Renal pelvis (tissue), 12 donors: ENCODE measurements at places on chromosomes 6 and 20. TPM values are rescaled to one million over a fixed set of nuclear protein-coding genes. Genes with fewer than 3 reads are reported as not detected.

DNA sequence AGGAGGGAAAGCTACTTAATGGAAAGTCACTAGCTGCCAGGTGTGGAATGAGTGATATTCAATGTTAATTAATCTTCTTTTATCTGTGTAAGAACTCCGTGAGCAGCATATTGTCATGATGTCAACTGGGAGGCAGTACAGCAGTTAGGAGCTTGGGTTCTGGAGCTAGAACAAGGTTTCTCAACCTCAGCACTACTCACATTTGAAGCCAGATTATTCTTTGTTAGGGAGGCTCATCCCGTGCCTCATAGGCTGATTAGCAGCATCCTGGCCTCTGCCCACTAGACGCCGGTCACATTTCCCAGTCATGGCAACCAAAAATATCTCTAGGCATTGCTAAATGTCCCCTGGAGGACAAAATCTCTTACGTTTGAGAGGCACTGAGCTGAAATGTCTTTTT is 41.2 kb downstream of the BCAS1 start:
- no peak for DNase-seq

Gene MATN4
- 0.34 TPM for polyA plus RNA-seq

GRCh38 chr6:1400126-1400850 is 10.9 kb downstream of the FOXF2 start:
- DNase-seq = no peak

GRCh38 chr6:48212501-48212900 is 101.5 kb upstream of the PTCHD4 start:
- DNase-seq = no peak

Gene CLPSL2
- polyA plus RNA-seq = 0.23 TPM

- no peak for DNase-seq
Observed at GRCh38 chr20:58650181-58650775, 805 bp upstream of the STX16 start.

Gene HCRTR2
- polyA plus RNA-seq = 0.34 TPM

DNA sequence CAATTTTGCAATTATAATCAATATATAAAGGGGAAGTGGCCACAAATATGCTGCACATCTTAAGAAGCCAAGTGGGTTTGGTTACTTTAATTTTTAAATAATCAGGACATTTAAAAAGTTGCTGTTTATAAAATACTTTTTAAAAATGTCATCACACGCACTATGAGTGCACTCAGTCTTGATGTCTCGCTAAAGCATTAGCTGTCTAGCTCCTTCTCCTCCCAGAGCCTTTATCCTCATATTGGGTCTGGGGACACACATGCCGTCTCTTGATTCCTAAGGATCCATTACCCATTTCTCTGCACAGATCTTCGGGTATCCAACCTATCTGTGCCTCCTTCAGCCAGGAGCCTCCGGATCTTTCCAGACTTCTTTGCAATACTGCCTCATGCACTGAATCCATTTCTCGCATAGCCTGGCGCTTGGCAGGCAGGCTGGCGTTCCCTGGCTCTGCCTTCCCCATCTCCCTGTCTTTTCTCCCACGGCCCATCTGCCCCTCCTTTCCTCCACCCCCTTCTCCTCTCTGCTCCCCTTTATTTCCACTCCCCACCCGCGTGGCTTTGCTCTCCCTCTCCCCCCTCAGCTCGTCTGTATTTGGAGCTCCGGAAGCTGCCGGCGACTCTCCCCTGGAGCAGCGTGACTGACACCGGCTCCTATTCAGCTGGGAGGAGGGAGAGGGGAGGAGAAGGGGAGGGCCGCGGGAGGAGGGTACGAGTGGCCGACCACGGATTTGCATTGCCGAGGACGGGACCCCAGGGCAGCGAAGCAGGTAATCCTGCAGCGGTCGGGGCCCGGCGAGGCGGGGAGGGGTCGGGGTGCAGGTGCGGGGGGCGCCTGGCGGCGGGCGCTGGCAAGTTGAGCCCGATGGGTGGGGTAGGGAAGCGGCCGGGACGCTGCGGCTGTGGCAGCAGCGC is at the start of gene CAP2:
Gene CAP2 (plus strand): TSS at position 618 of the 914 bp plus-strand sequence. CDS start 27,961 bp downstream, outside the sequence.
- peak; percentile 82 for DNase-seq

Gene ADGRB3
- polyA plus RNA-seq = 3.5 TPM

DNA sequence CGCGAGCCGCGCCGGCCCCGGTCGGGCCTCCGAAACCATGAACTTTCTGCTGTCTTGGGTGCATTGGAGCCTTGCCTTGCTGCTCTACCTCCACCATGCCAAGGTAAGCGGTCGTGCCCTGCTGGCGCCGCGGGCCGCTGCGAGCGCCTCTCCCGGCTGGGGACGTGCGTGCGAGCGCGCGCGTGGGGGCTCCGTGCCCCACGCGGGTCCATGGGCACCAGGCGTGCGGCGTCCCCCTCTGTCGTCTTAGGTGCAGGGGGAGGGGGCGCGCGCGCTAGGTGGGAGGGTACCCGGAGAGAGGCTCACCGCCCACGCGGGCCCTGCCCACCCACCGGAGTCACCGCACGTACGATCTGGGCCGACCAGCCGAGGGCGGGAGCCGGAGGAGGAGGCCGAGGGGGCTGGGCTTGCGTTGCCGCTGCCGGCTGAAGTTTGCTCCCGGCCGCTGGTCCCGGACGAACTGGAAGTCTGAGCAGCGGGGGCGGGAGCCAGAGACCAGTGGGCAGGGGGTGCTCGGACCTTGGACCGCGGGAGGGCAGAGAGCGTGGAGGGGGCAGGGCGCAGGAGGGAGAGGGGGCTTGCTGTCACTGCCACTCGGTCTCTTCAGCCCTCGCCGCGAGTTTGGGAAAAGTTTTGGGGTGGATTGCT is 1.3 kb downstream of the VEGFA start:
- peak; percentile 67 for DNase-seq
